Neuronal stem cell (in vitro differentiated cells): ENCODE measurements at places on chromosomes 16 and 17.

DNA sequence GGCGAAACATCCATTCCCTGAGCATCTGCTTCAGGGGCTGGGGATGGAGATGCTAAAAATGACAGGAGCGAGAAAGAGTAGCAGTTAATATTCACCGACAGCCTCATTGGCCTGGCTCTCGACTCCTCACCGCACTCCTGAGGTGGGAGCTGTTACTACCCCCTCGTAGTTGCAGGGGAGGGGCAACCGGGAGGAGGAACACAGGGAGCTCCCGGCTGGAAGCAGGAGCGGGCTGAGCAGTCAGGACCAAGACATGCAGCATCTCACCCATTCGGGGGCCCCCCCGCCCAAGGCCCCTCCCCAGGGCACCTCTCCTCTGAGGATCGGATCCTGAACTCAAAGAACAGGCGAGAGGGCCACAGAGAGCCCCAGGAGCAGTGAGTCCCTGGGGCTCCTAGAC lies 4.5 kb upstream of the ACSF3 start:
- DNase-seq = no peak

DNA sequence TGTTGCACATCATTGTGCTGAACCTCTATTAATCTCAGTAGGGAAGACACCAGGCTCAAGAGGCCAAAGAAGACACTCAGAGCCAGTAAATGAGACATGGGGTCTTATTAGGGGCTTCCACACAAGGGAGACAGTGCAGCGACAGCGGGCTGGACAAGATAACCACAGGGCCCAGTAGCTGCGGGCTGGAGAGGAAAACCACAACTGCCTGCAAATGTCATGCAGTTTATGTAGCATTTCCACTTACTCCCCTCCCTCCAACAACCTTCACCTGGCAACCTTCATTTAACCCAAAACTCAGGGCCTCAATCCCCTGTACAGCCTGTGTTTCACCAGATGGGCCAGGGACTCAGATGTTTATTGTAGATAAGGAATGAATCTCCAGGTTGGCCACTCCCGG lies 185.6 kb downstream of the UTP18 start:
- DNase-seq = no peak

DNA sequence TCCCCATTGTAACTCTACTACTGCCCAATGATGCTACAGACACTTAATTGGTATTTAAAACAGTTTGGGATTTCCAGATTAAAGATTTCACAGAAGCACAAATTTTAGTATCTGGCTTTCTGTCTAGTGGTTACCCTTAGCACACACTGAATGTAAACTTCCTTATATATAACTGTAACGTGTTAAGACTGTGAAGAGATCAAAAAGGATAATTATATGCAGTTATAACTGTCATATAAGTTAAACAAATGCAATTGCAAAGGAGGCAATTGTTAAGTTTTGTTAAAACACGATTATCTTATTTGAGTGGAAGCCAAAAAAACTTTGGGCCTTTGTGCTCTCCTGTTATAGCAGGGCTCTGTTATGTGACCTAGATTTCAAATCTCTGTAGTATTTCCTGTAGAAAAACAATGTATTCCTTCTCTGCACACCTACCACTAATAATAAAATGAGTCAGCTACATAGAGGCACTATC lies 147.9 kb downstream of the STXBP4 start:
- DNase-seq = no peak

- no peak for DNase-seq
These were observed 8.3 kb upstream of the MYH4 start for GRCh38 chr17:10477701-10478100.

DNA sequence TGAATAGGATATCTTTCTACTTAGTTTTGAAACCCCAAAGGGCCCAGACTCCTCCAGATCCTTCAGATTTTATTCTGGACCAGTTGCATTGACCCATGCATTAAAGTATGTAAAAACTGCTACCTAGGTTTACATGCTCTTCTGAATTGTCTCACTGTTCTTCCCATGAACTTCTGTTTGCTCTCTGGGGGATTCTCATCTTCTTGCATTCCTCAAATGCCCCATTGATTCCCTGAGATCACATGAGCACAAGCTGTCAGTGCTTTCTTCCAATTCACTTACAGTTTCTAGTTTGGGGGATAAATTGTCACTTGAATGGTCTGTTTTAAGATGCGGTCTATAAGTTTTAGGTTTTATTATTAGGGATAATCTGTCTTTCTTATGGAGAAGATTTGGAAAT lies 188.9 kb upstream of the KIF2B start:
- DNase-seq = no peak

GRCh38 chr17:78409191-78409928 lies 30.9 kb downstream of the PGS1 start:
- DNase-seq = no peak

DNA sequence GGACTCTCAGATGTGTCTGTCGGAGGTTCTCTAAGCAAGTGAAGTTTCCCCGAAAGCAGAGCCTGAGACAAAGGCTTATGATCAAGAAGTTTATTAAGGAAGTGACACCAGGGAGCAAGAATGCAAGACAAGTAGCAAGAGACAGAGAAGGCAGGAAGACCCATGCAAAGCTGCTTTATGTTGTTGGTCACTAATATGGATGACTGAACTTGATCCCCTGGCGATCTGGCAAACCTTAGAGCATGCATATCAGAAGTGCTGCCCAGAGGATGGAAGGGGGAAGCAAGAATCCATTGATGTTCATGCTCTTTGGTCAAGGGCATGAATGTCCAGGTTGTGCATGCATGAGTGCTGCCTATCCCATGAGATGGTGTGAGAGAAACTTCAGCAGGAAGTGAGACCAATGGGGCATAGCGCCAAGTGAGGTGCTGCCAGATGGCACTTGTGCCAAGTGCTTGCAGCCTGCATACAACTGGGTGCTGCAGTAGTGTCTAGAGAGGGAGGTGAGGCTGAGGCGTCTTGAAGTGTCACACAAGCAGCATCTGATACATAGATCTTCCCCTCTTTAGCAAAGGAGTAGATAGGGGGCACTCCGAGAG lies 176.5 kb downstream of the SALL1 start:
- no peak for DNase-seq

GRCh38 chr16:68786685-68787418 lies 49.8 kb downstream of the CDH1 start:
- no peak for DNase-seq
